Stimulated activated CD8-positive, alpha-beta memory T cell treated with anti-CD3 and anti-CD28 coated beads, Interleukin-7, amount 100 ng/mL, for 48 hours (primary cell): ENCODE measurements at places on chromosomes 6 and 20.

DNA sequence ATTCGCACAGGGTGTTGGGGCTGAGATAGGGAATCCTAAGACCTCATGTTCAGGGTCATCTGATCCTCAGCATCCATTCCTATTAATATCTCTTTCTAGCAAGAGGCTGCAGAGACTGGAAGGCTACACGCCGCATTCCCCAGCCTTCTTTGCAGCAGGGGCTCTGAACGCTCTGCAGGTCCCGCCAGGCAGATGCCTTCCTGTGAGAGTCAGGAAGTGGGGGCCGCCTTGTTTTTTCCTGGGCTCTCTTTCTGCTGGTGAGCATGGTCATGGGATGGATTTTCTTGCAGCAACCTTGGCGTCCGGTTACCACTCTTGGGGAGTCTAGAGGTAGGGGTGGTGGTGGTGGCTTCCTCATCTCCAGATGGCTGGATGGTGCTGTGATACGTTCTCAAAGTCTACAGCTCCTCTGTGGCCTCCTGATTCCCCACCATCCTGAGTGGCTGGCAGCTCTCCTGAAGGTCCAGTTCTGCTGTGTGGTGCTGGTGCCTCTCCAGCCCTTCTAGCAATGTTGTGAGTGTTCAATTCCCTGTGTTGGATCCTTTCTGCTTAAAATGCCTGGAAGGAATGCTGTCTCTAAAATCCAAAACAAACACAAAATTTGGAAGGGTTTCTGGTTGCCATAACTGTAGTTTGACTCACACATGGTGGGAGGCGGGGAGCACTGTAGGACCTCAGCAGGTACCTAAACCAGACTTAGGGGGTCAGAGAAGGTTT lies 111.9 kb downstream of the CEBPB start:
- no peak for DNase-seq

GRCh38 chr20:59678288-59678687 lies 73.9 kb downstream of the PHACTR3 start:
- DNase-seq, result no peak

DNA sequence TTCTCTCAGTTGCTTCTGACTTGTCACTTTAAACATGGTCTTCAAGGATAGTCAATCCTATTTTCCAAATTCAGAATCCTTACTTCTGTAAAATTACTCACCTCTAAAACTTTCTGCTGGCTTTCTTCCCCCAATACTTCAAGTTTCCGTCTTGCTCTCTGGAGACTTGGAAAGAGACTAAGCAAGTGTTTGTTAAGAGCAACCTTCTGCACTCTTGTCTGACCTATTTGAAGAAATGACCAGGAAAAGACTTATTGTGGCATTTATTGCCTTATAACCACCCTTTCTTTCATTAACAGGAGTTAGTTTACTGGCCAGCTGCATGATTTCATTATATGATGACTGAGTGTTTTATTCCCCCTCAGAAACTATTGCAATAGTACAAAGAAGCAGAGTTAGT lies 181.0 kb downstream of the TBC1D7 start:
- no peak for DNase-seq

- DNase-seq, result no peak
Observed at GRCh38 chr6:30216096-30216495, 2.9 kb upstream of the TRIM26 start.

DNA sequence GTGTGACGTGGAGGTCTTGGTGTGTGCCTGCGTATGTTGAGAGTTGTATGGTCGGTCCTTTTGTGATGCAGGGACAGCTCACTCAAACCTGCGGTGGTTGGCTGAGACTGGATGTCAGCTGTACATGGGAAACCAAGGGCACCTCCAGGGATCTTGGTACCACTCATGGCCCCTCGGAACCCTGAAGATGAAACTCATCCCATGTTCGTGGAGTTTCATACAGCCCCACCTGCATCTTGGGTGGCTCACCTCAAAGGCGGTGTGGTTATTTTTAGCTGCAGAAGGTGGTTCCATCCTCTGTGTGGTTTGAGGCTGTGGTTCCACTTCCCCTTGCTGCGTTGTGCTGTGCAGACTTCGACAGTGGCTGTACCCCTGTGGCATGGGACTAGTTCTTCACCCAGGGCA lies 52.6 kb upstream of the SLC22A1 start:
- DNase-seq, result no peak

DNA sequence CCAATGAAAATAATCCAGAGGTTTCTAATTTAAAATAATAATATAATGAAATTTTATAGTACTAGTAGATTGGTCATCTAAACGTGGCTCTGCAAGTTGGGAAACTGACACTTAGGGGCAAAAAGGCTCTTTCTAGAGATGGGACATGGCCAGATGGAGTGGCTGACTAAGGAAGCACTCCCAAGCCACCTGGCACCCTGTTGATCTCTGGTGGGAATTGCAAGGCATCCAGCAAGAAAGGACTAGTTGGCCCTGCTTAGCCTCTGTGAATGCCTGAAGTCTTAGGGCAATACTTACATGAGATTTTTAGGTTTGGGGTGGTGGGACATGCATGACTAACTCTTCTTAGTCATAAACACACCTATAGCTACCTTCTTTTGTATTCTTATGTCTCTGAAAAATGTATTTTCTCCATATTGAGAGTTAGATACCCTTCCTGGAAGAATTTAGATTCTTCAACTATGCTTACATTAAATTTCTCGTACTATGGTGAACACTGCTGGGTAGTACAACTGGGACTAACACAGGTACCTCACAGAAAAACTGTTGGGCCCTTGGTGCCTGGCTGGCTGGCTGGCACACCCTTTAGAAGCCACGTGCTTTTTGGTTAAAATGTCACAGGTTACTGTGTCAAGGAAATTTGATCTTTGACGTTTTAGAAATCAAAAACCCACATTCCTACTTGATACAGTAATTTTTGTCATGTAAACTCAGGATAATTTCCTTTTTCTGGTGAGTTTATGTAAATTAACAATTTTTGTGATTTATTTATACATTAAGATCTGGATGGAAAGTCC lies 25.0 kb upstream of the SH3BGRL2 start:
- no peak for DNase-seq

- no peak for DNase-seq
Observed at GRCh38 chr6:143811501-143812157, 31.5 kb upstream of the LTV1 start.

DNA sequence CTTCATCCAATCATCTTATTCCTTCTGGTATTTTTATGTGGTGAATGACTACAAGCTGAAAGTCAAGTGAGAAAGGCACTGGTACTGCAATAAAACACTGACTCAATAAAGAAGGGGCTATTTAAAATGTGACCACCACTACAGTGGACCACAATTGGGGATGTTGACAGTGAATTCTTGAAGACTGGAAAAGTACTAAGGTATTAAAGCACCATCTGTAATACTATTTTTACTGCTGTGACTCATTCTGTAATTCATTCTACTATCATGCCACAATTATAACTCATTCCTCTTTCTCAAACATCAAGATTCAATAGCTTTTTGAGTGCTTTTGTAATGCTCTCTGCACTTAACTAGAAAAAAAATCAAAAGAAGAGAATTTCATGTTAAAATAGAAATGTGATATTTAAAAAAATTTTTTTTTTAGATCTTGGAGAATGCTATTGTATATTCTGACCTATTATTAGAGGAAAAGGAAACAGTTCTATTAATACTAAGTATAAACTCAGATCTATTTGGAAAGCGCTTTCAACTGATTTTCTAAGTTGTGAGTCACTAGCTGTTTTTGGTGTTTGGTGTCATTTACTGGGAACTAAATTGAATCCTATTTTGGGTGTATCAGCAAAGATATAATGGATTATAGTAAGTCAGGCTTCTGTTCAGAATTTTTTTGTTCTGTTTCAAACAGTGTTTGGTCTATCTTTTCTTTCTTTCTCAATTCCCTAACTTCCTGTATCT lies 104.7 kb upstream of the TMEM170B start:
- no peak for DNase-seq

GRCh38 chr6:84866715-84867114 lies 102.3 kb upstream of the TBX18 start:
- DNase-seq, result no peak

DNA sequence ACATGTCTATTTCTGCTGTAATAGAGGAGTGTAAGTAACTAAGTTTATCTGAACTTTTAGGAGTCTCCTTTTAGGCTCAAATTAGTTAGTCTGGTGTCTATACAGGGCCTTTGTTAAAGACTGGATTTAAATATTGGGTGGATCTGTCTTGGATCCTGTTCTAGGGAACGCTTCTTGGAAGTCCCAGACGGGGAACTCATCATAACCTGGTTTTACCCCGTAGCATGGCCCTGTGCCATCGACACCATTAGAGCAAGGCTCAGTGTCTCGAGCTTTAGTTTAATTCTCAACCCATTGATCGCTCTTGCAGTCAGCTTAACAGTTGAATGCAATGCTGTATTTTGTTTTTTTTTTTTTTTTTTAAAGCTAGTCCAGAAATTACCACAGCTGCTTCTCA lies 89.9 kb downstream of the CARMIL1 start:
- no peak for DNase-seq

- DNase-seq, result no peak
Observed at GRCh38 chr20:3068986-3069900, 2.2 kb upstream of the OXT start.

DNA sequence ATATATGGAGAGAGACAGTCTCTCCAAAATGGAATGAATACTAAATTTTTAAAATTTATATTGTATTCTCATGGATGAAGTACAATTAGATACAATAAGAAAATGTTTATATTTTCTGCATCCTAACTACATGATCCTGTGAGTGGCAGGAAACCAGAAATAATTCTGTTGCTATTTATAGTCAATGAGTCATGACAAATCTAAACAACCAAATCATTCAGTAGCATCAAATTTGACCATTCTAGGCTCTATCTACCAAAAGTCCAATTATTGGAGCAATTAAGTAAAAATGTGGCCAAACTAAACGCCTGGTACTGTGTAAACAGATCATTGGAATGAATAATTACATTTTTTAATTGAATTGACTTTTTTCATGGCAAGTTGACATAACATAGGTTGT lies 959.8 kb downstream of the EPHA7 start:
- DNase-seq, result no peak

DNA sequence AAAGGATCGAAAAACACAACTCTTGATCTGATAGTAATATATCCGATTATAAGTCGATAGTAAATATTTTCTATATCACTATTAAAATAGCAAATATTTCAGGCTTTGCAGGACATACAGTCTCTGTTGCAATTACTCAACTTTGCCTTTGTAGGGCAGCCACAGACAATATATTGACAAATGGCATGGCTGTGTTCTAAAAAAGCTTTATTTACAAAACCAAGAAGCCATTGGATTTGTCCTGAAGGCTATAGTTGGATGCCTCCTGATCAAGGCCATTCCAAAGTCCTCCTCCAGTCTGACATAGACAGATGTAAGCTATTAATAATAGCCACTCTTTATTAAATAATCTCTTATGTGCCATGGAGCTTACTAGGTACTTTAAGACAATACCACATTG lies 5.9 kb downstream of the OCSTAMP start:
- DNase-seq, result no peak

- DNase-seq, result no peak
Observed at GRCh38 chr6:82227770-82228169, 19.8 kb downstream of the IBTK start.

DNA sequence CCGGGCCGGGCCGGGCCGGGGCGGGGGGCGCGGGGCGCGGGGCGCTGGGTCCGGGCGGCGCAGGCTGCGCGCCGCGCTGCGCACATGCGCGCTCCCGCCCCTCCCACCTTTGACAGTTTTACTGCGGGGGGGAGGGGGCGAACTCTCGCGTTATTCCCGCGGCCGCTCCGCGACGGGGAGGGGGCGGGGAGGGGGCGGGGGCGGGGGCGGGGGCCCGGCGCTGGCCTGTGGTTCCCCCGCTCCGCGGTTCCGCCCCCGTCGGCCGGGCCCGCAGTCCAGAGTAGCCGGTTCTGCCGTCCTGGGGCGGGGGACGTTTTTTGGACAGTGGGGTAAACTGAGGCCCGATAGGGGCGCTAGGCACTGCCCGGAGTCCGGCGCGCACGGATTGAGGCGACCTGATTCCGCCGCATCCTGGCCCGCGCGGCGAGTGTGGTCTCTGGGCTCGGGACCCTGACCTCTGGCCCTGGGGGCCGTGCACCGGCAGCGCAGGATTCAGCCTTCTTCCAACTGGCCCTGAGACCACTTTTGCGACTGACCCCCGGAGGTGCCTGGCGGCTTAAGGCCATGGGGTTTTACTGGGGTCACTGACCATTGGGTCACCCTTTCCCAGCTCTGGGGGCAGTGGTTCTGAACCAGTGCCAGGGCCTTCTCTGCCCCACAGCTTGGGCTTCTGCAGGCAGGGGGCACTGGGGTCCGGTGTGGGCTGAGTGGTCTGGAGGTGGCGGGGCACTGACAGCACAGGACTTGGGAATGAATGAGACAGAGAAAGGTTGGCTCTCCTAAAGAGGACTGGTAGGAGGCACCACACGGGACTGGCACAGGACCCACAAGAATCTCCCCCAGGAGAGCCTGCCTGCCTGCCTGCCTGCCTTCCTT lies at the start of gene ZNF512B:
Gene ZNF512B, minus strand, starts transcription at position 93 of the 876 bp plus-strand sequence. CDS start 1,980 bp downstream, outside the sequence.
- DNase-seq, result no peak

- DNase-seq, result no peak
Observed at GRCh38 chr20:61125546-61126180, 126.4 kb upstream of the CDH4 start.

DNA sequence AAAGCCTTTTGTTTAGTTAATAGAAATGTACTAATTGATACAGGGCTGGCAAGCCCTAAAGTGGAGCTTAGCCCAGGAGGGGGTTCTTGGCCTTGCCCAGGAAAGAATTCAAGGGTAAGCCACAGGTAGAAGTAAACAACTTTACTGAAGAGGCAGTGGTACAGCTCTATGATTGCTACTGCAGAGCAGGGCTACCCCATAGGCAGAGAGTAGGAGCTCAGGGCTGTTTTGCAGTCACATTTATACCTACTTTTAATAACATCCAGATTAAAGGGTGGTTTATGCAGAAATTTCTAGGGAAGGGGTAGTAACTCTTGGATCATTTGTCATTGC lies 680.4 kb upstream of the GJE1 start:
- DNase-seq, result no peak
